ENCODE measurements at places on chromosomes 1 and 21.

GRCh38 chr1:33281554-33282303 lies 25.4 kb downstream of the ZNF362 start:
- DNase-seq, result no peak

DNA sequence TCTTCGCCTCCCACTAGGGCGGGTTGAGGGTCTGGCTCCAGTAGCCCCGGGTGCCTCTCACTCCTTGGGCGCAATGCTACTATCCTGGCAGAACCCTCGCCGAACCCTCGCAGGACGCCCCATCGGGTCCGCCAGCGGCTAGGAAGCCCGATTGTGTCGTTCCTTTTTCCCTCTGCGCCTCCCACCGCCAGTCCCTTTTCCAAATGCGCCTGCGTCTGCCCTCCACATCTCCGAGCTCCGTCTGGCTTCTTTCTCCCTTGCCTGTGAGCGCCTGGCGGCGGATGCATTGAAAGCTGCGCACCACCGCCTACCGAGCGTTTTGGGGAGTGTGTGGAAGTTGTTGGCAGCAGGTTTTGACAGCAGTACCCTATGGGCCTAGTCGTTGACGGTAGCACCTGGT lies 1.0 kb upstream of the DIRAS3 start:
- DNase-seq, result no peak

GRCh38 chr1:18805925-18806849 lies 53.3 kb downstream of the TAS1R2 start:
- no peak for DNase-seq

- no peak for DNase-seq
Observed at GRCh38 chr1:157519451-157519850, 32.9 kb downstream of the FCRL5 start.

DNA sequence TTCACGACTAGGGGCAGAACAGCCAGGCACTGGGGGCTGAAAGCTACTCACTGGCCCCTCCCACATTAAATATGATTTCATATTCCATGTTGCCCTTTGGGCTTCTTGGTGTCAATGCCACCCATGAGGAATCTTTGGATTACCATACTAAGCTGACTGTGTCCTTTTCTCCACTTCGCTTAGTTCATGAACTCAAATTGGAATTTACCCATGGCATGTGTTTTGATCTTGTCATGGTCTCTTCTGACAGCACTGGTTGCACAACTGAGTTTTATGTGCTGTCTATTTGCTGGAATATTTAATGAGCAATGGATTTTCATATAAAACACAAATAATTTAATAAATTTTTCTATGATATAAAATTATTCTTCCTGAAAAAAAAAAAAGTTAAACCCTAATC lies 59.2 kb downstream of the SERBP1 start:
- DNase-seq, result no peak

DNA sequence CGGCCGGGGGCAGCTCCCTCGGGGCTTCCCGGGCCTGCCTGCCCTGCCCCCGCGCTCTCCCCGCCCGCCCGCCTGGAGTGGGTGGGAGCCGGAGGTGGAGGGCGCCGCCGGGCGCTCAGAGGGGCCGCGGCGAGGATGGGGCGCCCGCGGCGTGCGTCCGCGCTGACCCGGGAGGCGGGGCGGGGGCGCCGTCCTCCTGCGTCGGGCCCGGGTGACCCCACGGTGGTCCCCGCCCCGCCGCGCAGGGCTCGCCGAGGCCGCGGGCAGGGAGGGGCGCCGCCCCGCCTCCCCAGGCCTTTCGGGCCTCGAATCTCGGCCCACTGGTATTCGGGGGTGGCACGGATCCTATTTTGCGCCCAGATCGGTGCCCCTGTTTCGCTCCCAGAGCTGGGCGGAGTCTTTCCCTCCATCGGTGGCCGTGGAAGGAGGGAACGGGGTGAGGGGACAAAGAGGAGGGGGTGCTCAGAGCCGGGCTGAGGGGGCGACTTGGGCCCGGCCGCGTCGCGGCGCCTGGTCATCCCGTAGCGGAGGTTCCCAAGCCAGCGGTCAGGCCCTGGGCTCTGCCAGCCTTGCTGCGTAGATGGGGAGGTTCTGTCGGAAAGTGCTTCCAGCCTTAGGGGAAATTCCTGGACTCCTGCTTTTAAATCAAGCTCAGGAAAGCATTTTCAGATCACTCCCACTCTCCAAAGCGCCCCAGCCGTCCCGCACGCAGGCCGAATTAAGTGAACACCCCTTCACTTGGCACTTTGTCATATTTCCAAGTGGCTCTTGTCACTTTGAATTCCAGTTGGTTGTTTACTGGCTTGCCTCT lies 545 bp downstream of the PATJ start:
- DNase-seq, result no peak

DNA sequence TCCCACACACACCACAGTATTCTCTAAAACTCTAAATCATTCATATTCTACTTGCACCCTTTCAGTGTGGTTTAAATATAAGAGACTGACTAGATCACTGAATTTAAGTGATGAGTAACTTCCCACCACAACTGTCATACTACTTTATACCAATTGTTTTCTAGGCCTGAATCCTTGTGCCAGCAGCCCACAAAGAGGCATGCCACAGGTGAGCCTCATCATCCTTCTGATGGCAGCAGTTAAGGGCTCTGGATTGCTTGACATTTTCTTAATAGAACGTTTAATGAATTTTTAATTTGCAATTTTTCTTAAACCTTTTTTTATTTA lies 9.6 kb downstream of the C1orf105 start:
- DNase-seq, result no peak

DNA sequence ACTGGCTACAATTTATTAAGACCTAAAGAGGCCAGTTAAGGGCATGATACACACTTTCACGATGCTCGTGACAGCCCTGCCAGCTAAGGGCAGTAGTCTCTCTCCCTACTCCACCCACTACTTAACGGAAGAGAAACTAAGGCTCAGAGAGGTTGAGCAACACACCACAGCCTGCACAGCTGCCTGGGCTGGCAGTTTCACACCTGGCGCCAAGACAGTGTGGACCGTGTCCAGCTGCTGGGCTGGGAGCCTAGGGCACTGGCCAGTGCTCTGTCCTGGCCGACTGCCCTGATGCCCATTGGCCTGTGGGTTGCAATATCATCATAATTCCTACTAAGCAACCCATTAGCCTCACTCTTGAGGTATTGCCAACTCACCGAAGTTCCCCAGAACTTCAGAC lies 27.6 kb downstream of the TENT5C start:
- no peak for DNase-seq

DNA sequence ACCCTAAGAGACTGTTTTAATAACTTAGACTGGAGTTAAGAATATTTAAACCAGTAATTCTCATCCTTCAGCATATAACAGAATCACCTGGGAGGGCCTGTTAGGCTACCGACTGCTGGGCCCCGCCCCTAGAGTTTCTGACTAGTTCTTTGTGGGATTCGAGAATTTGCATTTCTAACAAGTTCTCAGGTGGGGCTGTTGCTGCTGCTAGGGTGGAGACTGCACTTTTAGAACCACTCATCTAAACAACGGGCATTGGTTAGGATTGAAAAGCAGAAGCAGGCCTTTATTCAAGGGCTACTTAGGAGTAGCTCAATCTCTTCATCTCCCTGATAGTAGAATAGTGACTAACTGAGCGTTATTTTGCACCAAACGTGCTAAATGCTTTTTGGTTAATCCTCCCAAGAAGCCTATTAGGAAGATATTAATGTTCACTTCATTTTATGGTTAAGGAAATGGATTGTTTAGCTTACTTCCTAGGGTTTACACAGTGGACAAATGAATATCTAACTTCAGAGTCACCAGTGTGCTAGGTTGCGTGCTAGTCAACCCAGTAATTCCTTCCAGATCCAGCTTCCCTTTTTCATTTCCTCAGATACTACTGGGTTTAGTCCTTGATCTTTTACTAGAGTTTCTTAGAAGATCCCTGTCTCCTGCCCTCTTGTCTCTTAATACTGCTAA lies 31.1 kb upstream of the UAP1 start:
- DNase-seq, result no peak

DNA sequence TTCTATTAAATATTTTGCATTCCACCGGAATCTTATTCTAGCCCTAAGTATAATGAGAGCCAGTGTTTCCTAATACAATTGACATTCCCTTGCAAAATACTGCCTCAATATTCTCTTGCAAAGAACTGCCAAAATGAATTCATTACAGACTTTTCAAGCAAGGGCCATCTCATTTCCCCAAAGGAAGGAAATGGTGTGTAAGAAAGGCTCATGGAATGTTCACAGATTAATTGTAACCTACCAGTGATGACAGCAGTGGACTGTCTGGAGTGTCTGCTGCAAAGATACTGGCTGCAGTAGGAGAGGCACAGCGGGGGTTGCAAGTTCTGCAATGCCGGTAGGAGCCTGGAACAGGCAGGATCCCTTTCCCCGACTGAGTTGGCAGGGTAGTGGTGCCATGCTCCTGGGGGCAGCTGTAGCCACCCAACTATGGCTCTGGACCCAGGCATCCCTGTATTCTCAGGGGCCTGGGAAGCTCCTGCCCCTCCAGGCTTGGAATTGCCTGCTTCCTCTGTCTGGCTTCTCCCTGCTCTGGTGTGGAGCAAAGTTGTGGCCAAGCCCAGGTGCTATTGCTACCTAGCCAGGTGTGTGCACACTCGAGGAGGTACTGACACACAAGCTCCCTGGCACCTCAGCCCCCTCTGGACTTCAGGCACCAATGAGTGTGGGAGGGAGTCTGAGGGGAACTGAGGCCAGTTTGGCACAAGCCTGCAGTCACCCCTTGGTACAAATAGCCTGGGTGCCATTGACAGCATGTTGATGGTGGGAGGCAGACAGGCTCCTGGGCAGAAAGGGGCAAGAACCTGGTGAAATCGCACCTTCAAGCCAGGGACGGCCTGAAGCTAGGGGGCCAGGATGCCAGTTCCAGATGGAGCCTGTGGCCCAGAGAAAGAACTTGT lies 1371.0 kb downstream of the KCNT2 start:
- no peak for DNase-seq

GRCh38 chr1:47469390-47469759 lies 31.5 kb downstream of the FOXD2 start:
- DNase-seq, result no peak

DNA sequence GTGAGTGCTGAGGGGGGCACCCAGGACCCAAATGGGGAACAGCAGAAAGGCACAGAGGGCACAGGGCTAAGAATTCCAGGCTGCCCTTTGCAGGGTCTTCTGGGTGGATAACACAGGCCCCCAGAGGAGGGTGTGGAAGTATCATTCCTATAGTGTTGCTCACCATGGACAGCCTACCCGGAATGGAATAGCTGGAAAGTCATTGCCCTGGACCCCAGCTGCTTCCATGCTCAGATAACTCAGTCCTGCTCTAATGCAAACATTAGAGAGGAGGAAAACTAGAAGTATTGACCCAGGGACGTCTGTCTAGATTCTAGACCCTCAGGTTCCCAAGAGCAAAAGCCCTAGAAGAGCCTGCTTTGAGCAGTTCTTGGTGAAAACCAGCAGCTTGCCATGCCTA lies 24.7 kb downstream of the SLC6A17 start:
- DNase-seq, result no peak

GRCh38 chr1:167206166-167206835 lies 14.4 kb upstream of the POU2F1 start:
- no peak for DNase-seq

- DNase-seq, result no peak
Observed at GRCh38 chr1:193264313-193265065, 78.1 kb upstream of the B3GALT2 start.

DNA sequence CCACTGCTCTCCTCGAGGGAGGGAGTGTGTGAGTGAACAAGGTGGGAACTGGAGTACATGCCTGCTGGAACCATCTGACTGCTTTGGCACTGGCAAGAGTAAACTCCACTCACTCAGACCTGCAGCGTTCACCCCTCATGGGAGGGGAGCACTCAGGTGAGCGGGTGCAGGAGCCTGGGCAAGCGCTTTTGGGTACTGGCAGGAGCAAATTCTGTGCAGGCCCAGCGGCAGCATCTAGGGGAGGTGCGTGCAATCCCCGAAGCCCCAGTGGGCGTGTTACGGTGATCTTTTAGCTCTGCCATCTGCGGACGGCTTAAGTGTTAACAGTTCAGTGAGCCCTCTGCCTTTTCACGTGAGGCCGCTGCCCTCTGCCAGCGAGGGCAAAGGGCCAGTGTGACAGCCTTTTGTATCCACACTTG lies 127.4 kb downstream of the PATJ start:
- no peak for DNase-seq

- DNase-seq, result no peak
Observed at GRCh38 chr1:205014783-205015182, 28.2 kb upstream of the CNTN2 start.

DNA sequence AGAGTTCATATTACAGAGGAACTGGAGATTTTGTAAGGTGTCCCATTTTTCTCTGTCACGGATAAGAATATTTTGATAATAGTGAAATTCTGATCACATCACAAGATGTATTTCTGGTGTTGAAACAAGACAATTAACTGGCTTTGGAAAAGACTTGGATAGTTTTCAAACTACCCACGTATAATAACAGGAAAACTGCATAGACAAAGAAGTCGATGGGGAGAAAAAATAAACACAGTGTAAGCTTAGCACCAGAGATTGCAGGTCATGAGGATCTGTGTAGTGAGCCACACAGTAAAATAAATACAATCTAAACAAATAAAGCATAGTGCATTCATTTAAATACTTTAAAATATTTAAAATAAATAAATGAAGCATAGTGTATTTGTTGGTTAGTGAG lies 452.3 kb upstream of the ADAMTS5 start:
- no peak for DNase-seq

- no peak for DNase-seq
Observed at GRCh38 chr1:87820668-87821334, 492.1 kb downstream of the LMO4 start.

DNA sequence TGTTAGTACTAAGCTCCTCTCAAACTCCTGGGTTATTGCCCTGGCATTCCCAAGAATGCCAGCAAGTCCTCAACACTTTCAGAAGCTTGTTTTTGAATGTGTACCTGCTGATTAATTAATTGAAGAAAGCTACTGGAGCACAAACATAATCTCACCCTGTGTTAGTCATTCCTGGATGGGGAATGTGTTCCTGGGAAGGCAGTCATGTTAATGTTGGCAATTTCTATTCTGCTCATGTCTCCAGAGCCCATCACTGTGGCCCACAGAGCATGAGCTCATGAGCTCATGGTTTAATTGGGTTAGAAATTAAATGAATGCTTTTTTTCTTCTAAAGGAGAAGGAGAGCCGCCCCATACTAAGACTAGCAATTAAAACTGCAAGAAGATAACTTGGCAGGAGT lies 31.9 kb upstream of the KCNA3 start:
- DNase-seq, result no peak

- no peak for DNase-seq
Observed at GRCh38 chr1:212287261-212287895, 2.2 kb downstream of the PPP2R5A start.

DNA sequence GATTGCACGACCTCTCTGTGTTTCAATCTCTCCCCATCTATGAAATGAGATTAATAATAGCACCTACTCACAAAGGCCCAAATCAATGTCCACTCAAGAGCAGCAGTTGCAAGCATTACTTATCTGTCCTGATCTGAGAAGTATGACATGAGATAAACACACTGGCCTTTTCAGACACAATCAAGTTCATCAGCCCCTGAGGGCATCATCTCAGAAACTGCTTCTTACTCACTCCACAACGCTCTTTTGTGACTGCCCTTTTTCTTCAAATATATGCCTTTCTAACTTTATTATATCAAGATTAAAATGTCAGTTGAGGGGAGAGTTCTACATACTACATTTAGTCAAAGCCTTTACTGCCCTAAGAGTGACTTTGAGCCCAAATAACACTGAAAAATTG lies 371.9 kb upstream of the SPAG17 start:
- DNase-seq, result no peak

GRCh38 chr1:212040629-212041412 lies 5.3 kb downstream of the DTL start:
- DNase-seq, result no peak

Measured in HuH-7 (cell line).